ENCODE measurements at places on chromosomes 7 and 10.

- peak; percentile 45 for DNase-seq
Observed at GRCh38 chr7:5598769-5599371, 175.2 kb upstream of the TNRC18 start.

DNA sequence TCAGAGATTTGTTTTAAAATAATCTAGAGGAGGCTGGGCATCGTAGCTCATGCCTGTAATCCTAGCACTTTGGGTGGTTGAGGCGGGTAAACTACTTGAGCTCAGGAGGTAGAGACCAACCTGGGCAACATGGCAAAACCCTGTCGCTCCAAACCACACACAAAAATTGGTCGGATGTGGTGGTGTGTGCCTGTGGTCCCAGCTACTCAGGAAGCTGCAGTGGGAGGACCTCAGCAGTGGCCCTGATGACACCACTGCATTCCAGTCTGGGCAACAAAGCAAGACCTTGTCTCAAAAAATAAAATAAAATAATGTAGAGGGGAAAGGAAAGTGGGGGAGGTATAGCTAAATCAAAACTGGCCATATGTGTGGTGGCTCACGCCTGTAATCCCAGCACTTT lies 13.9 kb upstream of the PPP3CB start:
- no peak for DNase-seq

DNA sequence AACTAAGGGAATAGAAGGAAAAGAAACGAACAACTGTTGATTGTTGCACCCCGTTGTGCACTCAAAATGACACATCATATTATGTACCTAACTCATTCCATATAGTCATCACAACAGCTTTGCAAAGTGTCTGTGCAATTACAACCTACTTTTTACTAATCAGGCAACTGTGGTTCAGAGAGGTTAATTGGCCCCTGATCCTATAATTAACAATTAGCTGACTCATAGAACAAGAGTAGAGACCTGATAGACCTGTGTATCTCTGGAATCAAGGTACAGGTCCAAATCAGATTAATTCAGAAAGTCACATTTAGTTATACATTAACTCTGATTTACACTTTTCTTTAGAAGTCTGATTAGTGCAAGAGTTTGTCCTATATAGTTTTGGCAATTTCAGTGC lies 122.5 kb upstream of the CDK13 start:
- no peak for DNase-seq

GRCh38 chr10:80100116-80100515 lies 21.7 kb downstream of the TMEM254 start:
- DNase-seq = no peak

- DNase-seq = peak; percentile 27
Observed at GRCh38 chr7:93055543-93056107, 62.2 kb downstream of the SAMD9 start.

Measured in D721Med (cell line).